ENCODE measurements at places on chromosomes 2 and 18.
A peak's percentile ranks its signal among the peaks of the same experiment; 100 is the strongest.

GRCh38 chr18:80009661-80010550 lies 21.5 kb upstream of the TXNL4A start:
- DNase-seq: peak; percentile 58

- DNase-seq: no peak
Observed at GRCh38 chr2:11532416-11533055, 1.3 kb upstream of the GREB1 start.

GRCh38 chr2:145595296-145595695 lies 1075.4 kb upstream of the ZEB2 start:
- DNase-seq: no peak

DNA sequence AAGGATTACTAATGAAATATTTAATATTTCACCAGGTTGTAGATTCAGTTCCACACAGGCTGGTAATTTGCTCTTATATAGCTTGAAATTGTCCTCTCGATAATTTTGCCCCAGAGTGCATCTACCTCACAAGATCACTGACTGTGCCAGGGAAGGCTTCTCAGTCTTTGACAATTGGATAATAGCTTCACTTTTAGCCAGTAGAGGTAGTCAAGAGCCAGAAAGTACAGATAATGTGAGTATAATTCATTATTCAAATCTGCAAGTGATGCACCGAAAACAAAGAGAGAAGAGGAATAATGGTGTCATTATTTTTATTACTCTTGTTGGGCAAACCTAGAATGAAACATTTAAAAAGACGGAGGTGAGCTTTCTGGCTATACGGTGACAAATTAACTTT lies 292.8 kb downstream of the EN1 start:
- no peak for DNase-seq

- no peak for DNase-seq
Observed at GRCh38 chr2:12087175-12087574, 340.7 kb downstream of the LPIN1 start.

DNA sequence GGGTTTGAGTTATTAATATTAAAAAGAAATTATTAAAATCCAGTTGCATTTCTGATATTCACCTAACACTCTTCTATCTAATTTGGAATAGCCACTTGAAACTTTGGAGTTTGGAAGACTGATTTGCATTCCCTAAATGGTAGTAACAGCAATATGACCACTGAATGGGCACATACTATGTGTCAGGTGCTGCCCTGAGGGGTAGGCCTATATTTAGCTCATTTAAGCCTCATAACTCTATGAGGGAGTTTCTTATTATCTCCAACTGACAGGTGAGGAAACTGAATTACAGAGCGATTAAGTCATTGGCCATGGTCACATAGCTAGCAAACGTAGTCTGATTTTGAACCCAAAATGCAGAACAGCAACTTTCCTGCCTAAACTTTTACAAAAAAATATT lies 77.3 kb downstream of the VWA3B start:
- DNase-seq: no peak

Measured in ascending aorta (tissue), 2 donors.